ENCODE measurements at places on chromosomes 16 and 17.

- DNase-seq: no peak
These were observed 7.9 kb downstream of the SLC12A3 start for GRCh38 chr16:56872863-56873391.

DNA sequence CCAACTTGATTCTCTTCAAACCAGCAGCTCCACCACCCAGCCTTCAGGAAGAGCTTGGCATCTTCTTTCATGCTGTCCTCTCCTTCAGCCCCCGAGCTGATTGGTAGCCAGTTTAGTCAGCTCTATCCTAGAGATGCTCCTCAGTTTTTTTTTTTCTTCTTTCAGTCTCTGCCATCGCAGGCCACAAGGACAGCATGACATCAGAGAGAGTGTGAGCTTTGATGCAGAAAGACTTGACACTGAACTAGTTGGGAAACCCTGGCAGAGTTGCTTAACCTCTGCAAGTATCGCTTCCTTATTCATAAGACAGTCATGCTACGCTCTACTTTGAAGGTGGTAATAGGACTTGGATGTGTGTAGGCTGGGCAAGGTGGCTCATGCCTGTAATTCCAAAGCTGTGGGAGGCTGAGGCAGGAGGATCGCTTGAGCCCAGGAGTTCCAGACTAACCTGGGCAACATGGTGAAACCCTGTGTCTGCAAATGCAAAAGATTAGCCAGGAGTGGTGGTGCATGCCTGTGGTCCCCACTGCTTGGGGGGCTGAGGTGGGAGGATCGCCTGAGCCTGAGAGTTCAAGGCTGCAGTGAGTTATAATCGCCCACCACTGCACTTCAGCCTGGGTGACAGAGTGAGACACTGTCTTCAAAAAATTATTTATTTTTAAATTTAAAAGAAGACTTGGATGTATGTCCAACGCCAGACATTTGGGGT, 2.6 kb downstream of the CD300LB start:
- no peak for DNase-seq

- DNase-seq: no peak
These were observed 98.4 kb upstream of the GSE1 start for GRCh38 chr16:85514598-85515318.

- DNase-seq: no peak
These were observed 147.9 kb upstream of the NOL11 start for GRCh38 chr17:67569873-67570272.

DNA sequence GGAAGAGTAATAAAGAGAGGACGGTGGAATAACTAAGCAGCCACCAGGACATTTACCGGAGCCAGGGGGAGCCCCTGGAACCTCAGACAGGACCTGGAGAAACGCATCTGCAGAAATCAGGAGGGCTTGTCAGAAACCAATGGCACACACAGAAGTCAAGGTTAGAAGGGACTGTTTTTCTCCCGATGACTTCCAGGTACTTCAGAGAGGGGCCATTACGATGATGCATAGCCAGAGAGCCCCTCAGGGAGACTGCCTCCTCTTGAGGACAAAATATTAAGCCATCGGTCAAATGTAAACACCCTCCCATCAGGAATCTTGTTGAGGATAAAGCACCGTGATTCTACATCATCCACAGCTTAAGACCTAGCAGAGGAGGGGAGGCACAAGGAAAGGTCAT, 333.6 kb upstream of the CDH5 start:
- DNase-seq: no peak

DNA sequence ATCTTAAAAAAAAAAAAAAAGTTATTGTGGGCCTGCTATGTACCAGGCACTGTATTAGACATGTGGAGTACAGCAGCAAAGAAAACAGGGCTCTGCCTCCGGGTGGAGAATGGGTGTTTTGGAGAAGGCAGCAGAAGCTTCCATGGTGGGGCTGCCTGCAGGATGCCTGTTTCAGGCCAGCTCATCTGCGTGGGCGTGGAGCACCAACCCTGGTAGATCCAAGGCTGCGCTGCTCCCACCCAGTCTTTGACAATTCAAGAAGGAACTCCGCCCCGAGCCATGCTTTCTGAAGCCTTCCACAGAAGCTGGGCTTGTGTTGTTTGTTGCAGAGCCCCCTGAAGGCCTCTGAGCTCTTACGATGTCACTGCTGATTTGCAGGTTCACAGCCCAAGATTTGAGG, 23.2 kb upstream of the CACNG1 start:
- DNase-seq: no peak

DNA sequence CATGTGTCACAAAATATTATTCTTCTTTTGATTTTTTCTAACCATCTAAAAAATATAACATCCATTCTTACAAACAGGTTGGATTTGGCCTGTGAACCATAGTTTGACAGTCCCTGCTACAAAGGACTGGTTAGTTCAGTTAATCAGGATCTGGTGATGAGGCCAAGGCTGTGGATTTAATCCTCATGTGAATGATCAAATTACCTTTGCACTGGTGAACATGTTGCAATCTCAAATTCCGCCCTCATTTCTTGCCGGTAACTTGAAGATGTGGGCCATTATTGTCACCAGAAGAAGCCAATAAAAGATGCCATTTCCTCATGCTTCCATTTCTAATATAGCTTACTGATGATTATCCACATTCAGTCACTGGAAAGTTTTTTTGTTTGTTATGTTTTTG, 35.3 kb upstream of the YPEL2 start:
- no peak for DNase-seq

- no peak for DNase-seq
These were observed 47.7 kb downstream of the CFDP1 start for GRCh38 chr16:75385507-75386152.

DNA sequence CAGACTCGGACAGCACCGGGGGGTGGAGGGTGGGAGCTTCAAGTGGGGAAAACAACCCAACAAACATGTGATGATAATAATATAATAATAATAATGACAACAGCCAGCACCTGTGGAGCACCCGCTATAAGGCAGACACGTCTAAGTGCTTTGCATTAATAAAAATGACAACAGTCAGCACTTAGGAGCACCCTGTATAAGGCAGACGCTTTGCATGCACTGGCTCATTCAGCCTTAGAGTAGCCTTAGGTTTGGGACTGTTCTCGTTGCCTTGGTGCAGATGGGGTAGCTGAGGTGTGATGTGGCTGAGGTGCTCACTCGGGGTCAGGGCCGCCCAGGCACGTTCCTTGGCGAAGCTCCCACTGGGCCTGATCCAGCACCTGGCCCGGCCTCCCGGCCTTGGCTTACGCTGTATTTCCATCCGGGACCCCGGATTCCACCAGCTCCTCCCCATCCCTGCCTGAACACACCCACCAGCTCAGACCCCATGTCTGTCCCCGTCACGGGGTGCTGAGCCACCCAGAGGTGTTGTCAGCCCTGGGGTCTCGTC, 144.0 kb upstream of the CIBAR2 start:
- DNase-seq: no peak

GRCh38 chr16:361341-361871, 8.9 kb upstream of the AXIN1 start:
- no peak for DNase-seq

DNA sequence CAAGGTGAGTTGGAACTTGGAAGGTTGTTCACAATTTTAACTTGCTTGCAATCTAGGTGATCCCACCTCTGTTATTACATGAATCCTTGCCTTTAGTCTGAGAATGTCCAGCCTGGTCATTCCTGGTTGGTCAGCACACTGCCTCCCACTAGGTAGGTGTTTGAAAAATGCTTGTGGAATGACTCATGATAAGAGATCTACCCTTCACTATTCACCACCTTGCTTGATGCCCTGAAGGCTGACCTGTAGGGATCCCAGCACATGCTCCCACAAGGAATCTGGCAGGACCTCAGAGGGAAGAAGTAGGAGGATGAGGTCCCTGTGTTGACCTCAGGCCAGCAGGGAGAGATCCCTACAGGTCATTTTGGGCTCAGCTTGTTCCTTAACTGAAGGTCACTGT, 30.2 kb upstream of the ABCA3 start:
- no peak for DNase-seq

GRCh38 chr17:20271011-20271610, 196.2 kb downstream of the LGALS9B start:
- no peak for DNase-seq

GRCh38 chr16:85601272-85601639, 11.9 kb upstream of the GSE1 start:
- DNase-seq: no peak

GRCh38 chr16:55552621-55553020, 13.9 kb upstream of the CAPNS2 start:
- DNase-seq: no peak

- DNase-seq: no peak
These were observed 124.6 kb downstream of the C16orf95 start for GRCh38 chr16:87192452-87193073.

GRCh38 chr17:82305727-82306300, 11.6 kb downstream of the CD7 start:
- DNase-seq: no peak

GRCh38 chr16:86789621-86790051, 211.3 kb downstream of the FOXL1 start:
- DNase-seq: no peak

- DNase-seq: no peak
These were observed 83.2 kb upstream of the GNAO1 start for GRCh38 chr16:56108056-56108471.

DNA sequence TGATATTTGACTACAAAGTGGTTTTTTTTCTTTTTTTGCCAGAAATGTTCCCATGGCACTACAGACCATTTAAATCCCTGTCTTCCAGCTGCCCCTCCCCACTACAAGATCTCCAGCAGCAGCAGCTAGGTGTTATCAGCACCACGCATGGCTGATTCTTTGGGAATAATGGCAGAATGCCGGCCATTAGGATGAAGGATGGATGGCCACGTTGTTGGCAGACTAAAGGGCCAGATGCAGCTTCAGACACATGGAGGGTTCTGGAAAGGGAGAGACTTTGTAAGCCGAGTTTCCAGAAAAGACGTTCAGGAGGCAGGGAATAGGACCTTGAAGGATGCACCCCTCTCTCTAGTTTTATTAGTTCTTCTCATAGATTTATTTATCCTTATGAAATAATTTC, 10.3 kb upstream of the MED9 start:
- no peak for DNase-seq

Data from stimulated activated CD8-positive, alpha-beta memory T cell treated with anti-CD3 and anti-CD28 coated beads, Interleukin-4, amount 100 ng/mL, for 1 hour (primary cell).